ENCODE measurements at places on chromosomes 2 and 18.

- DNase-seq = peak; percentile 14
Observed at GRCh38 chr18:34595690-34596089, 114.4 kb upstream of the DTNA start.

DNA sequence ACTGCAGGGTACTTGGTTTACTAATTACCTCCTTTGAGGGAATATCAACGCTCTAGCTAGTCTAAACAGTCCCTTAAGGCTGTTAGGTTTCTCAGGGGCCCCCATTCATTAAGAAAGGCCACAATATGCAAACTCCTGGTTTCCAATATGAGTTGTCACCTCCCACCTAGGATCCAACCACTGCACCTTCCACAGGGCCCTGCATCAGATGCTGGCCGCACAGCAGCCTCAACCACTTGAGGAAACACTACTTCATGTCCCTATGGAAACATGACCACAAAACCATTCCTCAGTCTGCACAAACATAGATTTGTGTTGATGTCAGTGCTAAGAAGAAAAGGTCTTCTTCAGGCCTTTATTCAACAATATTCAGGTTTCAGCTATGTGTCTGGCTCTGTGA lies 40.9 kb downstream of the STAT4 start:
- no peak for DNase-seq

DNA sequence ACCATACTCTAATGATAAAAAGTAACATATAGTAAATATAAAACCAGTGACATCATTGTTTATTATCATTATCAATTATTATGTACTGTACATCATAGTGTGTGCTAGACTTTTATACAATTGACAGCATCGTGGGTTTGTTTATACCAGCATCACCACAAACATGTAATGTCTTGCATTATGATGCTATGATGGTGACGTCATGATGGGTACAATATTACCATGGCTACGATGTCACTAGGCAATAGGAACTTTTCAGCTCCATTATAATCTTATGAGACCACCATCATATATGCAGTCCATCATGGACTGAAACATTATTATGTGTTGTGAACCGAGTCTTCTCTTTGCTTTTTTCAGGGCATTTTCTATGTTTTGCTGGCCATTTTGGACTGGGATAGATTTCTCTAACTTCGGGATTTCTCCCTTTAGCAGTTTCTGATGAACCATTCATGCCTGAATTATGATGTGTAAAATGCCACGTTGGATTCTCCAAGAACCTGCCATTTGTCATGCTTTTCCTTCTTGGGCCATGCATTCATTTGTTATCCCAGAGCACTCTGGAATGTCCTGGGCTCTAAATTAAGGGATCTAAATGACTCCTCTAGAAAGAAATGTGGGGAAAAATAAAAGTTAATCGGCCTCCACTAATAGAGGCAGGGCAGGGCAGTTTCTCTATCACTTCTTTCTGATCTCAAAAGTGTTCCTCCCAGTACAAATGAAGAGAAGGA lies 325.6 kb upstream of the TNP1 start:
- DNase-seq = no peak

DNA sequence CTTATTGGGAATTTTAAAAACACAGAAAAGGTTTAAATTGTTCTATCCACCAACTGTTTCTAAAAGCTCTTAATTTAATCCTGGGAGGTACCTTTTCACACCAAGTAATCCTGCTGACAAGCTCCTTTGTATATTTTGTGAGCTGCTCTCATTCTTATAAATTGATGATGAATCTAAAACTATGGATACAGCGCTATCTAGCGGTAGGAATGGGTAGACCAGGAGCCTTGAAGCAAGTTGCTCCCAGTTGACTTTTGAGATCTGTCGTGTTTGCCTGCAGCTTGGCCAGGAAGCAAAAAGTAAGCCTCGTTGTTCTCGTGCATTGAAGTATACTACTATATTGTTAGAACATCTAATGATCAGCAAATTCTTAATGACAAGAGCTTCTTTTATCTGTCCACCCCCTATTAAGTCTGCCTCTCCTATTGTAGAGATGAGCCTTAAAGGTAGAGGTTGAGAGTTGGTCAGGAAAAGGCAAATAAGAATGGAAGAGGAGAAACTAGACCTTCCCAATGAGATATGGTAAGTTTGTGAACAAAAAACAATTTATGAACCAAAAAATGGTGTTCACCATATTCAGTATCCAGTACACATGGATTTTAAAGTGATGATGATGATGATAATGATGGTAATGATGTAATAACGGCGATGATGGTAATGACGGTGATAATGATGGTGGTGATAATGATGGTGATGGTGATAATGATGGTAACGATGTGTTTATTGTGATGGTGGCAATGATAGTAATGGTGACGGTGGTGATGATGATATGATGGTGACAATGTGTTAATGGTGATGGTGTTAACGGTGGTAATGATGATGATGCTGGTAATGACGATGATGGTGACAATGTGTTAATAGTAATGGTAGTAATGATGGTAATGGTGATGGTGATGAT lies 212.1 kb upstream of the NCKAP5 start:
- peak; percentile 87 for DNase-seq

- DNase-seq = no peak
Observed at GRCh38 chr2:25816249-25816648, 62.0 kb downstream of the ASXL2 start.

- no peak for DNase-seq
Observed at GRCh38 chr18:3415110-3415509, 34.9 kb upstream of the TGIF1 start.

DNA sequence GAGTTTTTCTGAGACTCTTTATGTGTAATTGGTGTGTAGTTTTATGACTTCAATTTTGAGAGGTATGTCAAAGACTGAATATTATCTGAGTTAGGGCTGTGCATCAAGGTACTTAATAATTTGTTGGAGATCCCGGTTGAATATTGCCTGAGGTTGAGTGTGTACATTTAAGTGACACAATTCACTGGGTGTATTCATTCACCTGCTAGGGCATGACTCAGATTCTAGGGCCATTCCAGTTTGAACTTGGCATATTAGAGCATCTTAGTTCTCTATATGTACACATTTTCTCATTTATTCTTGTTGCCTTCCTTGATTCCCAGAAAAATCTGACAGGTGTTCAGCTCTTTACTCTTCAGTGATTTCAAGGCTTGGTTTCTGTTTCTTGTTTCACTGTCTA lies 12.5 kb downstream of the MAP4K4 start:
- DNase-seq = no peak

- no peak for DNase-seq
Observed at GRCh38 chr2:68115965-68116364, 41.7 kb upstream of the PNO1 start.

DNA sequence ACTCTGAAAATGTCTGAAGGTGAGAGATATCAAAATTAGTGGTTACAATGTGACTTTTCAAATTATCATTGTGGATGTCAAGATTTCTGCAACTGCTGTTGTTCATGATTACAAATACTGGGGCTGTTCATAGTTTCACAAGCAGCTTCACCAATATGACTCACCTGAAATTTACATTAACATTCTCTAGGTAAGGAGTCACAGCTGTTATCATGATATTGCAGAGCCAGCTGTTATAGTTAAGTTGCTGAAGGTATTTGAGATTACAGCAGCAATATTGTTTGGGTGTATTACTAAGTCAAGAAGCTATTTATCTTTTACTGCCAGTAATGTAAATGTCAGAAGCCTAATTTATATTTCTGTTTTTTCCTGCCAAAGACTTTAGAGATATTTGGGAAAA lies 140.0 kb downstream of the MC4R start:
- no peak for DNase-seq

GRCh38 chr18:46096651-46097300 lies 1.3 kb downstream of the ATP5F1A start:
- peak; percentile 4 for DNase-seq

DNA sequence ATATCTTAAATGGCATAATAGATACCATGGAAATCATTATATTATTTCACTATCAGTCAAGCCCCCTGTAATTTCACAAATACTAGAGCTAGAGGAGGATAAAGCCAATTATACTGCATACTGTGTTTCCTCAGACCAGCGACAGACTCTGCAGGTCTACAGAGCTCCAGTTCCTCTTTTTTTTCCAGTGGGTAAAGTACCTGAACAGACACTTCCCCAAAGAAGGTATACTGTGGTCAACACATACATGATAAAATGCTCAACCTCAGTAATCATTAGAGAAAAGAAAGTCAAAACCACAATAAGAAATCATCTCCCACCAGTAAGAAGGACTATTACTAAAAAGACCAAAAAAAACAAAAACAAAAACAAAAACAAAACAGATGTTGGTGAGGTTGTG lies 44.6 kb downstream of the SCN7A start:
- DNase-seq = no peak

DNA sequence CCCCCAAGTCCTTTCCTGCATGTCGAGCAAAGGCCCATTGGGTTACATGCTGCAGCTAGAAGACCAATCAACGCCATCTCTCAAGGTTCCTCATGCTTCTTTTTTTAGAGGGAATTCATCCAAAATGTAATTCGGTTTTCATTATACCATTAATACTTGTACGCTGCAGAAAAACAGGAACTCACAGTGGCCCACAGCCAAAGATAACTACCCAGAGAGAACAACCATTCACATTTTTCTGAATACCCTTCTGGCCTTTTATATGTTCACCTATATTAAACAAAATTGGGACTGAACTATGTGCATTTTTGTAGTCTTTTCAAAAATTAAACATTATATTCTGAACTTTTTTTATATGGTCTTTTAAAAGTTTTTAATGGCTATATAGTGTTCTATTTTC lies 25.8 kb downstream of the FARP2 start:
- DNase-seq = no peak

DNA sequence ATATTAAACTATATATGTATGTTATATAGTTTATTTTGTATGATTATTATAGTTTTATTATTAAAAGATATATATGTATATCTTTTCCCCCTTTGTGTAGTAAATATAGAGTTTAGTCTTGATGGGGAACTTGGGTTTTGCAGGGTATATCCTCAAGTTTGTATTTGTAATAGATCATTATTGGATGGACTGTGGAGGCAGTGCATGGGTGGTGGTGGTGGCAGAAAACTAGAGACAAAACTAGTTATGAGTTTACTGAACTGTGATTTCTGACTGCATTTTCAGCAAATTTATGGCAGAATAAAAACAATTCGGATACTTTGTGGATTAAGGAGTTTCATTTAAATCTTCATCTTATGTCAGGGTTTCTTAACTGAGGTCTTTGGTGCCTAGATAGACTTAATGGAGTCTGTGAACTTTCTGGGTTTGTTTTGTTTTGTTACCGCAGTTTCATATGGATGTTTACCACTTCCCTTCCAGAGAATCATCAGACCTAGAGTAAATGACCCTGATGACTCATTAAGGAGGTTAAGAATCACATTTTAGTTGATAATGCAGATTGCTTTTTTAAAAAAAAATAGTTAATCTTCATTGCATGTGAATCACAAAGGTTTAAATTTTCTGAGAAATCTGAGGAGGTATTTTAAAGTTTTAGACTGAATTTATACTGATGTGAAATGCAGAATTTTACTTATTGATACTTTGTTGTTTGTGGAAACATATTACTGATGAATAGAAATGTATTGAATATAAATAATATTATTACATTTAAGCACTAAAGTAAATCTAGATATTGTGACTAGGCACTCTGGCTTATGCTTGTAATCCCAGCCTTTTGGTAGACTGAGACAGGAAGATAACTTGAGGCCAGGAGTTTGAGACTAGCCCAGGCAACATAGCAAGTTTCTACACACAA lies 14.5 kb downstream of the EPC2 start:
- DNase-seq = peak; percentile 58

DNA sequence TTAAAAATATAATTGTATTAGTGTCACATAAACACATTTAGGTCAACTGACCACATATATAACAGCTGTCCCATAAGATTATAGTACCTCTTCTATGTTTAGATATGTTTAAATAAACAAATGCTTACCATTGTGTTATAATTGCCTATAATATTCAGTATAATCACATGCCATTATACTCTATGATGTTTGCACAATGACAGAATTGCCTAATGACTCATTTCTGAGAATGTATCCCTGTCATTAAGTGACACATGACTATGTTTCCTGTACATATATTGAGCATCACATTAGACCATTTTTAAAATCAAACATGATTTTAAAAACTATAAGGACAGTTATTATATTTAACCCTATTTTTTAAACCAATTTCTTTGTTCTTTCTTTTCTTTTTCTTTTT lies 89.8 kb downstream of the HS6ST1 start:
- peak; percentile 39 for DNase-seq

GRCh38 chr2:173023718-173024117 lies 51.9 kb upstream of the MAP3K20 start:
- DNase-seq = no peak

DNA sequence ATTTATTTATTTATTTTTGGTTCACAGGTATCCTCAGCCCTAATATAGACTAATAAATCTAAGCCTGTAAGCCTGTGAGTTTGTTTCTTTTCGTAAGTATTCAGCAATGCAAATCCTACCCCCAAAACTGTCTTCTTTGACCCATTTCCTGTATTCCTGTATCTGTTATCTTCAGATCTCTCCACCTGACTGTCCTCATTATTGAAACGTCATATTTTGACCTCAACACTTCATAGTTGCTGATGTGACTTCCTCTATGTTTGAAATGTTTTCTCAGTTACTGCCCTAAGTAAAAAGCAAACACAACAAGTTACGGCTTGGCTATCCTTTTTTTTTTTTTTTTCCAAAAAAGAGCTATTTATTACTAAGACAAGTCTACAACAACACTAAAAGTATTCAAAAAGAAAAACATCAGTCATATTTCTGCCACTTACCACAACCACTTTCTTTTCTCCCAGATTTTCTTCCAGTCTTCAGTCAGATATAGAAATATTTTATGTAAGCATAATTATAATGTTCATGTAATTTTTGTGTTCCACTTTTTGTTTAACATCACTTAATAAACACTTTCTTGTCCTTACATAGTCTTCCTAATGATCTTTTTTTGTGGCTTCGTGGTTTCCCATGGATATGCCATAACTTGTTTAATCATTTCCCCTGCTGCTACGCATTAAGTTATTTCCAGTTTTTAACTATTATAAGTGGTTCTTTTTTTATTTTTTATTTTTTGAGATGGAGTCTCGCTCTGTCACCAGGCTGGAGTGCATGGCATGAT lies 45.0 kb upstream of the EML4 start:
- DNase-seq = no peak

GRCh38 chr18:62399781-62400308 lies 74.7 kb downstream of the TNFRSF11A start:
- DNase-seq = peak; percentile 36

DNA sequence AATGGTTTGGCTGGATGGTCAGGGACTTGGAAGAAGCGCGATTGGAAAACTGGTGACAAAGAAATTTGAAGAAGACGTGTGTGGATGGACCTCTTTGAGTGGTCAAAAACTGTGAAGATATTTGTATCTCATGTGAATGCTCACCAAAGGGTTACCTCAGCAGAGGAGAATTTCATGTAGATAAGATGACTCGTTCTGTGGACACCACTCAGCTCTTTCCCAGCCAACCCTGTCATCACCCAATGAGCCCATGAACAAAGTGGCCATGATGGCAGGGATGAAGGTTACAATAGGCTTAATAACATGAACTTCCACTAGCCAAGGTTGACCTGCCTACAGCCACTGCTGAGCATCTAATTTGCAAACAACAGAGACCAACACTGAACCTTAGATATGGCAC lies 248.3 kb downstream of the KCNE4 start:
- DNase-seq = no peak

- peak; percentile 22 for DNase-seq
Observed at GRCh38 chr18:58177004-58177717, 133.1 kb downstream of the NEDD4L start.

Measured in SK-MEL-5 (cell line).